Thymus (tissue), 14 donors: ENCODE measurements at places on chromosomes 1 and 21. TPM values are rescaled to one million over a fixed set of nuclear protein-coding genes. Genes with fewer than 3 reads are reported as not detected.

DNA sequence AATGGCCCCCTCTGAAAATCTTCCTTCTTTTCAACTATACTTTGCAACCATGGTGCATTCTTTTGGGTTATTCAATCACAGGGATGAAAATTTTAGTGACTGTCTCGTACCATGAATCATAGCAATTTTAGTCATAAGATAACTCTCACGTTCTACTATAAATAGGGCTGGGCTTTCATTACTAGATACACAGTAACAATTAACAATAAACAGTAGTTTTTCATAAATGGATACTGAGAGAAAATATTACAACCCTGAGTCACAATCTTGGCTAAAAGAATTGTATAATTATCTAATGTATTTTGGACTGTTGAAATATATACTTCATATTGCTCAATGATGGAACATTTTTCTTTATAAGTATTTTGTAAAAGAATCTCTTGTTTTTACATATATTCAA is 96.1 kb downstream of the TEX35 start:
- no peak for DNase-seq

- DNase-seq: no peak
Measured at GRCh38 chr1:162079030-162079429, 9.5 kb downstream of the NOS1AP start.

DNA sequence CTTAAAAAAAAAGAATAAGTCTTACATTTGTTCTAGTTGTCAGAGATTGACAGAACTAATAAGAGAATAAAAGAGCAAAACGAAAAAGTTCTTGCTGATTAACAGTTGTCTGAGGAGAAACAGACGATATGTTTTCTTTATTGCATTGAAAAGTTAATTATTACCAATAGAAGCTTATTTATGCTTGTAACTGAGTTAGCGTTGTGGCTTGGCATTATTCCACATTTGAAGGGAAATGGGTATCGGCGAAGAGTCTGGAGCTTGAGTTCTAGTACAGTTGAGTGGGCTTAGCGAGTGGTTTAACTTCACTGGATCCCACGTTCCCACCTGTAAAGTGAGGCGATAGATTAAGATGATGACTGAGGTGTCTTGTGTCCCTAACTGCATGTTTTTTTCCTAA is 109.0 kb downstream of the SDCCAG8 start:
- no peak for DNase-seq

DNA sequence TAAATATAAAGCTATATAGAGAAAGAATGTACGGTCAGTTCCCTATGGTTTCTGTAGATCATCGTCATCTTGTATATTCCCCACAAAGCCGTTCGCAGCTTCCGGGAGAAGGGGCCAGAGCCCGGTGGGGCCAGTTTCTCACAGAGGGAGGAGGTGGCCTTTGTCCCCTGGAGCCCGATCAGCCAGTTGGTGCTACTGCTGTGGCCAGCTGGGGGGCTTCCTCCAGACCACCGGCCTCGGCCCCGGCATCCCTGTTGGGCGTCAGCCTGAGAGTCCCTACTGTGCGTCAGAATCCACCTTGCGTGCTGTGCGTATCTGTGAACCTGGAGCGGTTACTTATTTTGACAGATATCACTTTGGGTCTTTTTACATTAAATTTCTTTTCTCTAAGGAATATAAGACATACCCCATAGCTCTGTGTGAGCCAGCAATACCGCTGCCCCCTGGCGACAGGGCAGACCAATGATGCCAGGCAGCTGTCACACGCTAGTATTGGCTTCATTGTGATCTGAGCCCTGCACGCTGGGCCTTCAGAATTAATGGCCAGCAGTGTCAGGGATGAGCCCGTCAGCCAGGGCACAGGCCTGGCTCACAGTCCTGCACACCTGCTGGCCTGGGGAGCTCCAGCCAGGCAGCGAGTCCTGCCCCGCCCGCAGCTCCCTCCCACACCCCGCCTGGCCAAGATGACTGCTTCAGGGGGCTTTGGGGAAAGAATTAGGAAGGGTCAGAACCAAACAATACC is 145.9 kb downstream of the PGBD5 start:
- no peak for DNase-seq

- no peak for DNase-seq
Measured at GRCh38 chr1:223249854-223250631, 107.0 kb upstream of the TLR5 start.

DNA sequence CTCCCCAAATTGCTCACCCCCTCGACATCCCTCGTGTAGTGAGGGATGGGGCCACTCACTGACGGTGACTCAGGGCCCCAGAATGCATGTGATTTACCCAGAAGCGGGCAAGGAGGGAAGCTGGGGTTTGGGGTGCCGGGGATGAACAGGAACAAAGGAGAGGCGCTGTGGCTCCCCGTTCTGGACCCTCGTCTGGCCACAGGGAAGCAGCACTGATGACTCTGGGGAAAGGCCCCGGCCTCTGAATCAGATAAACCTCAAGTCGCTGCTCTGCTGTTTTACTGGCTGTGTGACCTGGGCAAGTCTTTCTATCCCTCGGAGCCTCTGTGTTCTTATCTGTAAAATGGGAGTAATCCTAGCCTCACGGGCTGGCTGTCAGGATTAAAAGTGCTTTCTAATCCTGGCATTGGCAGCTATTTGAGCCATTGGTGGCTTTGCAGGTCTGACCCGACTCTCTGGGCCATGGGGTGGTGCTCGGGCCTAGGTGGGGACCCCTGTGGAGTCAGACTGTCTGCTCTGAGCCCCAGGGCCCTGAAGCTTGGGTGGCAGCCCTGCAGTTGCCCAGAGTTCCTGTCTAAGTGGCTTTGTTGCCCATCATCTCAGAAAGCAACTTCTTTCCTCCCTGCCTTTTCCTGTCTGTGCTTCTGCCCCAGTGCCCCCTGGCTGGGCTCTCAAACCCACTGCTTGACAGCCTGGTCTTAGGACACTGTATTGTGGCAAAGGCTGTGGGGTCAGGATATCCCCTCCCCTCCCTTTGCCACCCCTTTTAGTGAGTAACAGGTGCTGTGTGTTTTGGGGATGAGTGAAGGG is 5.5 kb downstream of the TNFRSF1B start:
- DNase-seq: no peak

DNA sequence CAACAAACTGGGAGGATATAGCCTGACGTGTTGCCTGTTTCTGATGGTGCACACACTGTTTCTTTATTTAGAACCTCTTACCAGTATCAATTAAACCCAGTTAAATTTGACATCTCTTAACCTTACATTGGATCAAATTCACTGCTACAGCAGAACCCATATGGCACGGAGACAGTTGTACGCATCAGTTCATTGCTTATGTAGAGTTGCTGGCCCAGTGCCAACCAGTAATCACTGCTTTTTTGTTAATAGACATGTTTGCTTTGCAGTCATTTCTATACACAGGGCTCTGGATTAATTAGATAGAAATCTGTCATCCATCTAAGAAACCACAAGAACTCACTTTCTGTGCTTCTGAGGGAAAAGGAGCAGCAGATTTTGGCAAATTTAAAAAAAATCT is 154.0 kb downstream of the RWDD3 start:
- no peak for DNase-seq

- DNase-seq: no peak
Measured at GRCh38 chr1:48536477-48536876, 64.5 kb upstream of the SPATA6 start.

Gene RGS7
- total RNA-seq: 0.05 TPM

Gene KCNK2
- 0.57 TPM for total RNA-seq

Gene GIPC2
- 0.28 TPM for total RNA-seq

Gene NR0B2
- total RNA-seq: 0.19 TPM

Gene CDC42BPA
- 3.9 TPM for total RNA-seq

Gene IVL
- 0.57 TPM for total RNA-seq
